Activated CD4-positive, alpha-beta T cell treated with anti-CD3 and anti-CD28 coated beads, Interleukin-2, amount 50 U/mL, for 1 hour (primary cell): ENCODE measurements at places on chromosomes 12 and 14.

- no peak for DNase-seq
Measured at GRCh38 chr14:51711505-51711904, 59.8 kb downstream of the FRMD6 start.

DNA sequence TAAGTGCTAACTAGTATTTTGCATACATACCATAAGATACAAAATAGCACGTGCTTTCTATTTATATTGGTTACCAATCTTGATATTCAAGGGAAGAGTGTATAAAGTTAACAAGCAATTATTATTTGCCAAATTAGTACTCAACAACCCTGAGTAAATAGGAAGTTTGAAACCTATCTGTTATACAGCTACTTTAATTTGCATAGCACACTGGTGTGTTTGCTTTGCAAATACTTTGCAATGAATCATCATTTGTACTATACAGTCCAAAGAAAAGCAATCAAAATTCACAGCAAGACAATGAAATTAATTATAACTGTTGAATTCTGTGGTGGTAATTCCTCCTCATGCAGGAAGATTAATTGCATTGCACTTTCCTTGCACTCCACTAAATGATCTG lies 469.1 kb downstream of the PRKD1 start:
- DNase-seq, result no peak

DNA sequence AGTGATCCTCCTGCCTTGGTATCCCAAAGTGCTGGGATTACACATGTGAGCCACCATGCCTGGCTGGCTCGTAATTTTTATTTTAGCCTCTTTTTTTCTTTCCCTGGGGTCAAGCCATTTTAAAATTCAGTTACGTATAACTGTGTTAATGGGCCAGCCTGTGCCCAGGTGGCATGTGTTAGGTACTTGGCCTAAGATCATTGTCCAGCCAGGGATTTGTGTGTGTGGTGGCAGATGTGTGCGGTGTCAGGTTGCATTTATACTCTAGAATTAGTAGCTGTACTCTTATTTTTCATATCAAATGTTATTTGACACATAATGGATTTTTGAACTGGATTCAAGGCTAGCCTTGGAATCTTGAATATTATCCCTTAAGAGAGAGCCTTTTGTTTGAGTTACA lies 69.3 kb downstream of the FBXO34 start:
- no peak for DNase-seq

DNA sequence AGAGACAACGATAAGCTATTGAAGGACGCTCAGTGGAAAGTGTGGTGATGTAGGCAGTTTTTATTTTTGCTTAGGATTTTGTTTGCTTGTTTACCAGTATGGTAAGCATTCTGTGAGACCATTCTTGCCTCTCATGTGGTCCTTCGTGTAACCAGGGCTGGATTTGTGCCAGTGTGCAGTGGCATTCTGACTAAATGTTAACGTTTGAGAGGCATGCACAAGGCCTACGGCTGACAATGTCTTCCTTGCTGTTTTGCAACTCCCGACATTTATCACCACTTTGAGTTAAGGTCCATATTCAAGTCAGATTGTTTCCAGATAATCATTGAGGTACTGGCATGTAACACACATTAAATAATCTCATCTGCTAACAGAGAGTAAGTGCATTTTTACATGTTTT lies 102.3 kb upstream of the BCAT1 start:
- DNase-seq, result no peak

- no peak for DNase-seq
Measured at GRCh38 chr14:52802597-52802996, 11.2 kb upstream of the GNPNAT1 start.

DNA sequence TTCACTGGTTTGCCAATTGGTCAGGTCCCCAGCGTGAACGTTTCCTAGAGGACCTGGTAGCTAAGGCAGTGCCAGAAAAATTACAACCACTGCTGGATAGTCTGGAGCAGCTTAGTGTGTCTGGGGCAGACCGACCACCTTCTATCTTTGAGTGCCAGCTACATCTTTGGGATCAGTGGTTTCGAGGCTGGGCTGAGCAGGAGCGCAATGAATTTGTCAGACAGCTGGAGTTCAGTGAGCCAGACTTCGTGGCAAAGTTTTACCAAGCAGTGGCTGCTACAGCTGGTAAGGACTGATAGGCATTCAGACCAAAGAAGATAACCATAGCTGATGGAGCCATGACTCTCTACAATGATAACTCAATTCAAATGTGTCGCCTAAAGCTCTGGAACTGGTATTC lies 2.5 kb downstream of the C14orf119 start:
- DNase-seq, result no peak

- DNase-seq, result no peak
Measured at GRCh38 chr12:46627686-46628085, 198.1 kb downstream of the SLC38A4 start.

DNA sequence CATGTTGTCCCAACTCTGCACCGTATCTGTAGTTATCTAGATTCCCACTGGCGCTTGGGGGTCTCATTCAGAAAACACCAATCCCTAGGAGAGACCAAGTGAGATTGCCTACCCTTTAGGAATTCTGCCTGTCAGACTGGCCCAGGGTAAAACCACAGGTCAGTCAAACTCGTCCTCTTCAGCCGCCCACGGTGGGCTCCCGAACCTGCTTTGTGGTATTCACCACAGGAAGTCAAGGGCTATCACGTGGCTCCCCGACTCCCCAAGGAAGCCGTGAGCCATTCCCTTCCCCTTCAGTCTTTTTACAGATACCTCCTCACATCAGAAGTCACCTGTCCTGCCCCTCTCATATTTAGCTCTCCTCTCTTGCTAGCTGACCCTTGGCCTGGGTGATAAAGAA lies 159.9 kb downstream of the EGLN3 start:
- no peak for DNase-seq

- peak; percentile 52 for DNase-seq
Measured at GRCh38 chr12:47717443-47718193, 7.7 kb downstream of the ENDOU start.

- no peak for DNase-seq
Measured at GRCh38 chr12:88247241-88247643, 105.1 kb downstream of the TMTC3 start.

DNA sequence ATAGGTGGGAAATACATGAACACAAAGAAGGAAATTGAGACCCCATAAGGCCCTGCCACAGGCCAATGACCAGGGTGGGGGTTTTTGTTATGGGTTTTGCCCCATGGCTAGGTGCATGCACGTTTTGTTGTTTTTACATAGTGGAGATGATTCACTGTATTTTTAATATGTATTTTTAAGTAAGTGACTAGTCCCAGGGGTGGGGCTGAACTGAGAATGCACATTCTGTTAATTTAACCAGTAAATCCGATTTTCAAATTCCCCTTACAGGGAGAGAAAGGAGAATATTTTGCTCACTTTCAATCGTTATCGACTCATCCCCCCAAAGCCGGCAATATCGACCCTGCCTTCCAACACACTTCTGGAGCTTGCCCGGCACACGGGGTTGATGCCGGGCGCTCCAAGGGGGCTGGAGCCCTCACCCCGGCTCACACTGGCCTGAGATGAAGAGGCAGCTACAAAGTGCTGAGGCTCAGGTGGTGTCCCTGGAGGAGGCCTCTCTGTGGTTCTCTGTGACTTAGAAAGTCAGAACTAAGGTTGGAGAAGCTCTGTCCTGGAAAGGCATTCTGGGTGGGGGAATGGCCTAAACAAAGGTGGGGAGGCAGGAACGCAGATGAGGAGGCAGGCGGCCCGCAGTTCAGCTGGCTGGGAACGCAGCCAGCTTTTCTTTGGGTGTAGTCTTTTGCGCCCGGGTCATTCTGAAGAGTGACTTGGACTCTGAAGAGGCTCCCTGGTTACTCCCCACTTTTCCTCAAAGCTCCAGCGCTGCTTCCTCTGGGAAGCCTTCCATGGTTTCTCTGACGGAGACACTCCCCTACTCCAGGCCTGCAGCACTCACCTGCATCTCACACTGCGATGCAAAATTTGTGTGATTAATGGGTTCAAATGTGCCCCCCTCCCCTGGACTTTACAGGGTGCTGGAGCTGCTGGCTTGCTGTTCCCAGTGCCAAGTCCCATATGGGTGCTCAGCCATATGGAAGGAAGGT lies 50.7 kb upstream of the DLK1 start:
- no peak for DNase-seq

- peak; percentile 61 for DNase-seq
Measured at GRCh38 chr12:42237052-42237852, 796 bp downstream of the YAF2 start.

- no peak for DNase-seq
Measured at GRCh38 chr12:31887109-31887811, 72.0 kb upstream of the RESF1 start.

- no peak for DNase-seq
Measured at GRCh38 chr14:56244138-56244789, 126.1 kb downstream of the PELI2 start.

DNA sequence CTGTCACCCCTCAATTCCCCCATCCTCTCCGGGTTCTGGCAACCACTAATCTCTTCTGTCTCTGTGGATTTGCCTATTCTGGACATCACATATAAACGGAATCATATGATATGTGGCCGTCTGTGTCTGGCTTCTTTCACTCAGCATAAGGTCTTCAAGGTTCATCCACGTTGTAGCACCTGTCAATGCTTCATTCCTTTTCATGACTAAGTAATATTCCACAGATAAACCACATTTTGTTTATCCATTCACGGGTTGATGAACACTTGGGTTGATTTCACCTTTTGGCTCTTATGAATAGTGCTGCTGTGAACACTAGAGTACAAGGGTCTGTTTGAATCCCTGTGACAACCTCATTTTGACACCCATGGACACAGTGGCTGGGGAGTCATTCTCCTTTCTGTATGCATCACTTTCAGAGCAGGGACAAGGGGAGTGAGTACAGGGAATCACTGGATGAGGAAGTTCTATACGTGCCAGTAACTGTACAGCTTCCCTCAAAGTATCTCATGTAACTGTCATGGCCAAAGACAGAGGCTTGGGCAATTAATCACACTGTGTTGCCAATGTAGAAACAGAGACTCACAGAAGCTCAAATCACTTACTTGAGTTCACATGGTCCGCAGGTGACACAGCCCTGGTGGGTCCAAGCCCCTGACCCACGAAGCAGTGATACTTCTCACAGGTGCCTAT lies 10.9 kb upstream of the TESC start:
- no peak for DNase-seq

- DNase-seq, result peak; percentile 53
Measured at GRCh38 chr12:50055831-50056638, 1.4 kb upstream of the ASIC1 start.

DNA sequence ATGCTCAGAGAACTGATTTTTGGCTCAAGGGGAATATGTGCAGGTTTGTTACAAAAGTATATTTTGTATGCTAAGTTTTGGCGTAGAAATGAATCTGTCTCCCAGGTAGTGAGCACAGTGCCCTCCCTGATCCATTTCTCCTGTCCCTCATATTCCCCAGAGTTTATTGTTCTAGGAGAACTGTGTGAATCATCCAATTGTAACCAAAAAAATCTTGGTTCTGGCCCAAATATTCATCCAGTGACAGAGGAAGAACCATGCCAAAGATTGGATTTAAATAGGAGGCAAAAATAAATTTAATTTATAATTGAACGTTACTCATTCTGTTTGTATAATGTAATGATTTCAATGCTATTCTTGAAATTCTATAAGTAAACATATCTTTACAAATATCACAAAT lies 4.8 kb downstream of the CATSPERB start:
- DNase-seq, result no peak

- DNase-seq, result no peak
Measured at GRCh38 chr14:89117012-89117411, 292.6 kb downstream of the TTC8 start.

- no peak for DNase-seq
Measured at GRCh38 chr12:618605-619004, 44.6 kb downstream of the NINJ2 start.

DNA sequence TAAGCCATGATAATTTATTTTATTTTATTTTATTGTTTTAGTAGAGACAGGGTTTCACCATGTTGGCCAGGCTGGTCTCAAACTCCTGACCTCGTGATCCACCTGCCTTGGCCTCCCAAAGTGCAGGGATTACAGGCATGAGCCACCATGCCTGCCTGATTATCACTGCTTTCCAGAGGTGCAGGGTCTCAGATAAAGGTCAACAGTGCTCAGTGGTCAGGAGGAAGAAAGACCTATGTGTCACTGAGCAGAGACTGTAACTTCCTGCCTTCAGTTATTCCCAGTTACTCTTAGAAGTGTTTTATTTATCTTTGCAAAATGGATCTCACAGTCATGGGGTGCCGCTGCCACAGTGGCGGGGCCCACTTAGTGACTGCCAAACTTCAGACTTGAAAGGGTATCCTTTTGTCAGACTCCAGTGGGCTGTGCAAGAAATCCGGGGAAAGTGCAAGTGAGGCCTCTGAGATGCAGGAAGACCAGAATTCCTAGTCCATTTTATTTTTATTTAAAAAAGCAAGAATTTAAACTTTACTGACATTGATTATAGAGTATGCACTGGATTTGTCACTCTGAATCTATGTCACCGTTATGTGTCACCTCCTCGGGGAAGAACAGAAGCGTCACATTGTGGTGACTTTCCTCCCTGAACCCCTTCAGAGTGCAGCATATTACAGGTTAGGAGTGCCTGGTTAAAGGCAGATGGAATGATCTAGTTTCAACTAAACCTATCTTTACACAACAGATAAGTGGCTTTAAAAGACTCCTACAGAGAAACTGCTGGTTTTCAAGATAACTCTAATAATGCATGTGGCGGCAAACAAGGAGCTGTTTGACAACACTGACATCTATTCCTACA lies 59.1 kb upstream of the BICD1 start:
- no peak for DNase-seq

DNA sequence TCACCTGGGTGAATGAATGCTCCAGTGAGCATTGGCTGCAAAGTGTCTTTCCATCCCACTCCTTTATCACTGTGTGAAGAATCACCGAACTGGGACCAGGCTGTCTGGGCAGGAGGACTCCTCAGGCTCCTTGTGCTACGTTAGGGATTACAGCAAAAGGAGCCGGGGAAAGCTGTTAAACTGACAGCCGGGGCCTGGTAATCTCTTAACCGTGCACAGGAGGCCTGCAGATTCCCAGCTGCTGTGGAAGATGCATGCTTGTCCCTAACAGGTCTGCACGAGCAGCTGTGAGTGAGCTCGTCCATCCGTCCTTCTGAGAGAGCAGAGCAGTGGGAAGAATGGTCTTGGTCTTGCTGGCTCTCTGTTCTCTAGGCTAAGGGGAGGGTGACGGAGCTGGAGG lies 231.5 kb downstream of the AACS start:
- DNase-seq, result no peak

- no peak for DNase-seq
Measured at GRCh38 chr12:16962889-16963288, 356.9 kb upstream of the LMO3 start.

DNA sequence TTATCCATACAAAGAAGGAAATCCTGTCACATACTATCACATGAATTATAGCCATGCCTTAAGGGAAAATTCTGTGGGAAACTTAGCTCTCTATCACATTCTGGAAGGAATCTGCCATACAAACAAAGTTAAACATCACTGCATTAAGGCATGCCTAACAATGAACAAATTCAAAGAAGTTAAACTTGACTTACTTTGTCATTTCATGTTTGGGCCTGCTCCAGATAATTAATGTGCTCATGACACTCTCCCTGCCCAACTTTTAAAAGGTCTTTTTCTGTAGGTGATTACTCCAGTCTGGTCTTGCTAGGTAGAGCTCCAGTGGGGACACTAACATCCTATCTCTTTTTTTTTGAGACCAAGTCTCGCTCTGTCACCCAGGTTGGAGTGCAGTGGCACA lies 230.5 kb downstream of the AEBP2 start:
- no peak for DNase-seq

GRCh38 chr12:55703288-55703687 lies 4.4 kb downstream of the ITGA7 start:
- no peak for DNase-seq
